ENCODE measurements at places on chromosomes 2 and 18.

DNA sequence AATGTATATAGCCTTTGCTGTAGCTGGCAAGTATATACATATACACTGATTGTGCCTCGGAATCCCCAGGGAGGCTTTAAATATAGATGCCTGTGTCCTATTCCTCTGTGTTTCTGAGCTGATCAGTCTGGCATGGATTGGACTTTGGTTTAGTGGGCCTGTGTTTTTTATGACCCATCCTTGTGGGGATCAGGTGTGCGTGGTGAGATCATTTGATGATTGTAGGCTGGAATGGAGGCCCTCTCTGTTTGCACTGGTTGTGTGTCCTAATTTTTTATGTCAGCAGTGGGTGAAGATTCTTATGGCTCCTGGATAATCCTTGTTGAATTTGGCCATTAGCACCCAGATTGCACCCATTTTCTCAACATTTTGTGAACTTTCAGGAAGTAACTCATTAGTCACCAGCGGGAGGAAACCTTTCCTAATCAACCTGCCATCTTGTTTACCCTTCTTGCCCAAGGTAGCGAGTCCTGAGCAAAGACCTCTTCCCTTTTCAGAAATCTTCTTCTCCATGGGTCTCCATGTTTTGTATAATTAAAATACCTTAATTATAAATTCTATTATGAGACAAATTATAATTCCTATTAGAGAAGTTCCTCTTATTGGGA lies 75.8 kb downstream of the UGGT1 start:
- DNase-seq, result no peak

- DNase-seq, result no peak
Observed at GRCh38 chr2:207183506-207183905, 17.8 kb upstream of the KLF7 start.

- no peak for DNase-seq
Observed at GRCh38 chr2:66789741-66790140, 354.8 kb downstream of the MEIS1 start.

DNA sequence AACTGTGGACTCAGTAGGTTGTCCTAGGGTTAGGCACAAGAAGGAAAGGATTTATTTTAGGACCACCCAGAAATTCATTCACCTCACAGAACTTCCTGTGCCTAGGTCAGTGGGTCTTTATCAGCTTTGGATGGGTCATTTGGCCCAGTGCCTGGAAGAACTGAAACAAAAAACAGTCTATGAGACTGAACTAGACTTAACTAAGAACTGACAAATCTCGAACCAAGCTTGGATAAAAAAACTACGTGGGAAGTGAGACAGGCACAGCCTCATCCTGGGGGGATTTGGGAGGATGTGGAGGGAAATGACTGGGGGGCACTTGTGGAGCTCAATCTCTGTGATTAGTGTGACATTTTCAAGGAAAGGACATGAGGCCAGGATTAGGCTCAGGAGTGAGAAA lies 2.3 kb upstream of the OST4 start:
- no peak for DNase-seq

DNA sequence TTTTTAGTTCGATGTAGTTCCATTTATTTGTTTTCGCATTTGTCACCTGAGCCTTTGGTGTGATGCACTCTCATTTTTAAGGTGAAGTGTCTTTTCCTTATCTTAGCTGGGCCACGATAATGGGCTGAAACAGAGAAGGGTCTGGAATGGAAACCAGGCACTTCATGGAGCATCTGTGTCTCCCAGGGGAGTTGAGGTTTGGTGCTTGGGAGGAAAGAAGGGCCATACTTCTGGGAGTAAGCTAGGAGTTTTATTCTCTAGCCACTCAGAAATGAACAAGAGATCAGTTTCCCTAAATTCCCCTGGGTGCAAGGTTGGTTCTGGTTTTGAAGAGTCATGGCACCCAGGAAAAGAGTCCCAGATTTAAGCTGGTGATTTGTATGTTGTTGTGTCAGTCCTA lies 179.4 kb upstream of the CXCR4 start:
- DNase-seq, result no peak

DNA sequence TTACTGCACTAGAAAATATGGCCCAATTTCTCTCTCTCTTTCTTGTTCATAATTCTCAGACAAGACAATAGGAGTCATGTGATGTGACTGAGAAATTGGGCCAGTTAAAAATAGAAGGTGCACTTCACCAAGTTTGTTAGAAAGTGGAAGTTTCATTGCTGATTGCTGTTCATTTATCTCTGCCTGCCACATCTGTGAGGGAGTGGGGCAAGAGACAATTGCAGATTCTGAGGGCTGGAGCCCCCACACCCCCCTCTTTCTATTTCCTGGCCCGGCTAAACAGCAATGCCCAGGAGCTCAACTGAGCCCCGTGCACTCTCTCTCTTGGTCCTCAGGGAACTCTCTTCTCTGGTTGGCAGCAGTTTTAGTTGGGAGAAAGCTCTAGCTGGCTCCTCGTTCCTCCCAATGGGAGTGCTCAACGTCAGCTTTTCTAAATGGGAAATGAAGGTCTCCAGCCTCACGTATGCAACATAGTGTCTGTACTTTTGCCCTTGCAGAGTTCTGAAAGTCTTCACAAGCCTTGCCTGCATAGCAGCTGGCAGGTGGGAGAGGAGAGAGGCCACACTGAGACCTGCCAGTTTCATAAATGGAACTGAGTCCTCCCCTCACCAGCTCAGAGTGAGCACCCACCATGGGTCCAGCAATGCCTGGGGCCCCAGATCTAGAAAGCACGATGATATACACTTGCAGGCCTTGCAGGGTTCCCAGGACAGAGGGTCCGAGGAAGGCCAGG lies 115.7 kb downstream of the MYCN start:
- no peak for DNase-seq

DNA sequence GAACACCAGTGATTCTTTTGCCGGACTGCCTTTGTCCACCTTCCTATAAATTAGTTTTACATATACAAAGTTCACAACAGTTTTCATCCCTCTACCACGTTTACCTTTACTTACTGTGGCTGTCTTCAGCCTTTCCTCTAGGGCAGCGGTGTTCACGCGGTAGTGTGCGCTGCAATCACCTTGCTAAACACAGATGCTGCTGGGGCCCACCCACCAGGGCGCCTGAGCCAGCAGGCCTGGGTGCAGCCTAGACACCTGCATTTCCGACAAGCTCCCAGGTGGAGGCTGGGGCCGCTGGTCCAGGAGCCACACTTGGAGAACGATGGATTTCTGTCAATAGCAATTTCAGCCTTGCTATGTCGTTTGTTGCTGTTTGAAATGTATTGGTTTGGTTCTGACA lies 83.1 kb downstream of the NDUFA10 start:
- DNase-seq, result no peak

DNA sequence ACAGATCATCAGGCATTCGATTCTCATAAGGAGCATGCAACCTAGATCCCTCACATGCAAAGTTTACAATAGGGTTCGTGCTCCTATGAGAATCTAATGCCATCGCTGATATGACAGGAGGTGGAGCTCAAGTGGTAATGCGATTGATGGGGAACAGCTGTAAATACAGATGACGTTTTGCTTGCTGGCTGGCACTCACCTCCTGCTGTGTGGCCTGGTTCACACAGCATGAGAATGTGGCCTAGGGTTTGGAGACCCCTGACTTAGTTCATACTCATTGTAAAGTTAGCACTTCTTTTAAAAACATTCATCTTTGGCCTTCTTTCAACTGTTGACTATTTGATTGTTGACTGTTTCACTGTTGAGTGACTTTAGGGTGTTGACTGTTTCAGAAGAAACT lies 8.7 kb upstream of the CHMP1B start:
- DNase-seq, result no peak

- no peak for DNase-seq
Observed at GRCh38 chr2:36507408-36507812, 90.6 kb downstream of the FEZ2 start.

- no peak for DNase-seq
Observed at GRCh38 chr2:237012577-237013267, 73.0 kb upstream of the COPS8 start.

DNA sequence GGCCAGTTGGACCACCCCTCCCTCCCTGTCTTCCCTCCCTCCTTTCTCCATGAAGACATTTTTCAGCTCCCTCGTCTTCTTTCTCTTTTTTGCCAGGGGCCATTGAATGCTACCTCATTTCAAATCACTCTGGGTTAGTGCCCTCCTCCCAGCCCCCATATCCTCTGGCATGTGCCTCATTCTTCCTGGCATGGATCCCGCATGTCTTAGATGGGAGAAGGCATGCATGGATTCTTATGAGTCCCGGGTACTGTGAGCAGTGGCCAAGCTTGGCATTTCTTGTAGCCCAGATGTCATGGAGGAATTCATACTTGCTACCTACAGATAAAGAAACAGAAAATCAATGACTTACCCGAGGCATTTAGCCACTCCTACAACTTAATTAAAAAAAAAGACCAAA lies 9.0 kb upstream of the HAAO start:
- DNase-seq, result no peak

DNA sequence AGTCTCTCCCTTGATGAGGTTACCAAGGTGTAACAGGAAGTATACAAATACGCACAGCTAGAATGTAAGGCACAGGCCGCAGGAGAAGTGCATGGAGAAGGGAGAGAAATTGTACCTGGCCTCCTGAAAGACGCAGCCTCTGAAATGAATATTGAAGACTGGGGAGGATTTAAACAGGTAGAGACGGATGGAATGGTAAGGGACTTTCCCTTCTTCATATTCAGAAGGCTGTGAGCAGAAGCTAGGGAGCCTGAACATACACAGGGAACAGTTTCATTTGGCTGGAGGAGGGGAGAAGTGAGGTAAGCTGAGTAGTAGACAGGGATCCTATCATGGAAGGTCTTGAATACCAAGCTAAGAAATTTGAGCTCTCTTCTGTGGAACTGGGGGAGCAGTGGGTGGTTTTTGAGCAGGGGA lies 112.7 kb downstream of the ANKRD44 start:
- DNase-seq, result no peak

- DNase-seq, result no peak
Observed at GRCh38 chr2:228768818-228769217, 502.3 kb downstream of the PID1 start.

GRCh38 chr2:197089655-197090054 lies 163.1 kb upstream of the PGAP1 start:
- DNase-seq, result no peak

- no peak for DNase-seq
Observed at GRCh38 chr2:216674376-216674775, 21.0 kb downstream of the IGFBP5 start.

DNA sequence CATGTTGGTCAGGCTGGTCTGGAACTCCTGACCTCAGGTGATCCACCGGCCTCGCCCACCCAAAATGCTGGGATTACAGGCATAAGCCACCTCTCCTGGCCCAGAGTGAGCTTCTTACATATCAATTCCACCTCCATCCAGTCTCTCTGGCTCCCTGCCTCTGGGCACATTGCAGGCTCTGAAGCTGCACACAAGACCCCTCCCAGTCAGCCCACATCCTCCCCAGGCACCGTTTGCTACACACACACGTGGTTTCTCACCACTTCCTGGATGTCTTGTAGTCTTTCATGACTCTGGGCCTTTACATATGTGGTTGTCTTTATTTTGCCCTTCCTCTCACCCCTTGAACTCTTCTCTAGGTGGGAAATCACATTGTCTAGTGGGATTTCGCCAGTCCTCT lies 64.0 kb upstream of the CABLES1 start:
- peak; percentile 40 for DNase-seq

- no peak for DNase-seq
Observed at GRCh38 chr18:74081966-74082741, 65.5 kb downstream of the FBXO15 start.

GRCh38 chr2:121527009-121527682 lies 3.5 kb upstream of the RNU4ATAC start:
- DNase-seq, result no peak

DNA sequence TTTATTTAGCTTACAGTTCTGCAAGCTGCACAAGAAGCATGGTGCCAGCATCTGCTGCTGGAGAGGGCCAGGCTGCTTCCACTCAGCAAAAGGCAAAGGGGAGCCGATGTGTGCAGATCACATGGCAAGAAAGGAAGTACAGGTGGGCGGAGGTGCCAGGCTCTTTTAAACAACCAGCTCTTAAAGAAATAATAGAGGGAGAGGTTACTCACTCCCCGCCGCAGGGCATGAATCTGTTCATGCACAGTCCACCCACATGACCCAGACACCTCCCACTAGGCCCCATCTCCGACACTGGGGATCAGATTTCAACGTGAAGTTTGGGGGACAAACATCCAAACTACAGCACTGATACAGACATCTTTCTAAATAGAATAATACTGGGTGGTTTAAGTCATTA lies 105.8 kb downstream of the MTCL1 start:
- no peak for DNase-seq

- no peak for DNase-seq
Observed at GRCh38 chr18:55106906-55107305, 147.6 kb upstream of the CCDC68 start.

GRCh38 chr2:160583146-160583535 lies 89.5 kb upstream of the RBMS1 start:
- no peak for DNase-seq

DNA sequence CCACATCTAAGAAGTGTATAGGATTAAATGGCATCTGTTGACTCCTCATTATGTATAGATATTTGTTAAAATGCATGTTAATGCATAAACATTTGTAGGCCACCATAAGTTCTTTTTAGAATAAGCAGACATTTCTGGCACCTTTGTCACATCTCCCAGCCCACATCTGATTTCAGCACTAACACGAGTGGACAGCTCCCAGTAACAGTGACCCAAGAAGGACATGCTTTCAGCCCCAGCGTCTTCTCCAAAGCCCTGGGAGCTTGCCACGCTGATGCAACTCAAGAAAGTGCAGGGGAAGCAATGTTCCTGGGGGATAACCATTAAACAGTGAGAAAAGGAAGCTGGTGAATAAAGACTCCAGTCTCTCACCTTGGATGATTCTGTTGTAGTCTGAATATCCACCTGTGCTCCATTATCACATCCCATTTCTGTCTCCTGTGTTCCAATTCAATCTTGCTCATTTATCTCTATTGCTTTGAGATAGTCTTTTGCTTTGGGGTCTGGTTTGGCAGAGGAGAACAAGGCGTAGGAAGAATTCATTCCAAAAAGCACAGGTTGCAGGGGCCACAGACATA lies 182.6 kb upstream of the THSD7B start:
- no peak for DNase-seq

- no peak for DNase-seq
Observed at GRCh38 chr18:70195852-70196434, 9.5 kb downstream of the RTTN start.

DNA sequence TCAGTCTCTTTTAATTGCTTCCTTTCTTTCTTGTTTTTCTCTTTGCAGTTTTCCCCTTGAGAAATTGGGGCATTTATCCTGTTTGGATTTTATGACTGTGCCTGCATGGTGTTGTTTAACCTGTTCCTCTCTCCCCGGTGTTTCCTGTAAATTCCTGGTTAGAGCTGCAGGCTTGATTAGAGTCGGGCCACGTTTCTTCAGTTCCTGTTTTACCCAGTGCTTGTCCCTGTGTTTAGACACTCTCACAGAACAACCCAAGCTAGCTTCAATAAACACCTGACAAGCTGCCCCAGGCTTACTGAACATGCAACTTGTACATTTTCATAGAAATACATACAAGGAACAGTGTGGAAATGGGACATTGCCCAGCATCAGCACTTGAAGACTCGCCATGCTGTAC lies 53.9 kb downstream of the NGEF start:
- no peak for DNase-seq

DNA sequence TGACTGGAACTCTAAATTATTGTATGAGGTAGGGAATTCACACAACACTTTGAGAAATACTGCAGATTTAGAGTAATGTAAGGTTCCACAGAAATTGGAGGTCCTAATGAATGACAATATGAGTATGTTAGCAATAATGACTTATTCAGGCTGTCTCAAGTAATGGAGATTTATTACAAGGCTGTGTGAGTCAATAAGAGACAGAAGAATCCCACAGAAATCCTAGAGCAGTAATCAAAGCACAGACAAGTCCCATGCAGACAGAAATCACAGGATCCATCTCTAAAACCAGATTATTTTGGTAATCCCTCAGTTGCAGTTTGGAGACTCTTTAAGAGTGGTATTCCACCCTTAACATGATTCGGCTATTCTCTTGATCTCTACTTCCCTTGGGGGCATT lies 83.6 kb downstream of the FAM161A start:
- DNase-seq, result no peak
